ENCODE measurements at places on chromosomes 11 and 22.

- DNase-seq: no peak
Measured at GRCh38 chr11:126438272-126438671, 82.8 kb downstream of the ST3GAL4 start.

DNA sequence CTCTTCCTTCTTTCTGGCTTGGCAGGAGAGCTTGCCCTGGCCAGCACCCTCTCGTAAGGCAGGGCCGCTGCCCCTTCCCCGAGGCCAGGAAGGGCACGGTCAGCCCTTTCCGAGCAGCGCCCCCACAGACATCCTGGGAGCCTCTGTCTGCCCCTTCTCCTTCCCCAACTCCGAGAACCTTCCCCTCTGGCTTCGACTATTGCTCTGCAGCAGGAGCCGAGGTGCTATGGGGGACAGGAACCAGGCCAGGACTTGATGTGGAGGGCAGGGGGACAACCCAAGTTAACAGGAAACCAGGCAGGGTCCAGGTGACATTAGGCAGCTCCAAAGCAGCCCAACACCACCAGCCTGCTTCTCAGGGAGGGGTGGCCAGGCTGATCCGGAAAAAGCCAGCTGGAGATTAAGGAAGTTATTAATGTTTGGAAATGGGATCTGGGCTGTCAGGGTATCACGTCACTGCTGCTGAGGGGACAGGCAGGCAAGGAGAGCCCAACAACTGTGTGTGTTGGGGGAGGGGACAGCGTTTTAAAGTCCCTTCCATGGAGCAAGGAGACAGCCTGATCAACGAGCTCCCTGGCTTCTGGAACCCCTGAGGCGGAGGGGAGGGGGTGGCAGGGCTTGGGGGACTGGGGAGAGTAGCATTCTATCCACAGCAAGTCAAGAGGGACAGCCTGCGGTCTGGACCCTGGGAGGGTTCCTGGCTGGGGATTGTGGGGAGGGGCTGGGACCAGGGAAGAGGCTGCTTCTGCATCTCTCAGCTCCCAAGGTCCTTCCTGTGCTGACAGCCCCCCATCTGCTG is 27.3 kb downstream of the SYT7 start:
- DNase-seq: no peak

DNA sequence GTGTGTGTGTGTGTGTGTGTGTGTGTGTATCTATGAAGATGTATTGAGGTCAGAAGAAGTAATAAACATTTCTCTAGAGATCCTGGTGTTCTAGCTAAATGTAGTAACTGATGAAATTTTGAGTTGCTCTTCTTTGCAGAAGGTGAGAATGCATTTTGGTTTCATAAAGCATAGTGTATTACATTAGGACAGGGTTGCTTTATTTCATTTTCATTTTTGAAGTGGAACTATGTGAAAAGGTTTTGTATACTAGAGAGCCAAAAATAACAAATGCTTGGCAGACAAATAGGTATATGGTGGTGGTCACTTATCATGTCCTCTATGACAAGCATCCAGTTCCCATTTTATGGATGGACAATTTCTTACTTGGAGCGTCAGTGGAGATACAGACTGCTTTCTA is 99.0 kb downstream of the CASP12 start:
- no peak for DNase-seq

- DNase-seq: no peak
Measured at GRCh38 chr11:74714904-74715303, 16.3 kb downstream of the CHRDL2 start.

DNA sequence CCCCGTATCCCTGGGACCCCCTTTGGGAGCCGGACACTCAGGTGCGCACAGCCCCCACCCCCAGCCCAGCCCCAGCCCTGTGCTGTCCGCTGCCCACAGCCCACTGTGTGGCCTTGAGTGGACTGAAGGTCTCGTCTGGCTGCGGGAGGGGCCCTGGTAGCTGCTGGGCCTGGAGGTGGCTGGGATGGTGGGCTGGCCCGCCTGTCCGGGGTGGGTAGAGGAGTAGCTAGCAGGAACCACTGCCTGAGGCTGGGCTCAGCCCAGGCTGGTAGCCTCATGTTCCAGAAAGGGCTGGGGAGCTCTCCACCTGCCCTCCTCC is 4.6 kb upstream of the MUC6 start:
- DNase-seq: no peak

GRCh38 chr11:69059985-69060384 is 11.3 kb downstream of the TPCN2 start:
- DNase-seq: no peak

DNA sequence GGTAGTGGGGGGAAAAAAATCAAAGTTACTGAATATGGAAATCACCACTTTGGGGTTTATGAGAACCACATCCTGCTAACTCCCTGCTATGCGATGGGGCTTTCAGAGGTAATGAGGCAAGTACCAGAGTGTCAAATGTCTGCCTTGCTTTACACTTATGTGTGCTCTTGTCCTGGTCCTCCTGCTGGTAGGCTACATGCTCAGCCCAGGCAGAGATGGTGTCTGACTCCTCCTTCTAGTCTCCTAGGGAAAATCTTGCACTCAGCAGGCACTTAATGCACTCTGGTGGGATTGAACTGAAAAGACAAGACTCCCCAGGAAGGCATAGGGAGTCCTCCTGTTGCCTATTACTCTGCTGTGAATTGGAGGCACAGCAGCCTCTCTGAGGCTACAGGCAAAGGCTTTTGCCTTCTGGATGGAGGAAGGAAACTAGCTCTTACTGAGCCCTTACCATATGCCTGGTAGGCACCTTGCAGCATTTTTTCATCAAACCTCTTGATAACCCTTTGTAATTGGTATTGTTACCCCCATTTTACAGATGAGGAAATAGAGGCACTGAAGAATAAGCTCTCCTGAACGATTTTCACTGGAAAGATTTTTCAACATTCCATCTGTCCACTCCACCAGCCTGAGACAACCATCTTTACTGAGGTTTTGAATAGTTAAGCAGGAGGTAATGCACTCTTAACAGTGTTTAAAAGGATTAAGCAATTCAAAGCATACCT is 132.1 kb upstream of the PAX6 start:
- no peak for DNase-seq

- peak; percentile 57 for DNase-seq
Measured at GRCh38 chr22:36065775-36066544, 37.3 kb upstream of the RBFOX2 start.

DNA sequence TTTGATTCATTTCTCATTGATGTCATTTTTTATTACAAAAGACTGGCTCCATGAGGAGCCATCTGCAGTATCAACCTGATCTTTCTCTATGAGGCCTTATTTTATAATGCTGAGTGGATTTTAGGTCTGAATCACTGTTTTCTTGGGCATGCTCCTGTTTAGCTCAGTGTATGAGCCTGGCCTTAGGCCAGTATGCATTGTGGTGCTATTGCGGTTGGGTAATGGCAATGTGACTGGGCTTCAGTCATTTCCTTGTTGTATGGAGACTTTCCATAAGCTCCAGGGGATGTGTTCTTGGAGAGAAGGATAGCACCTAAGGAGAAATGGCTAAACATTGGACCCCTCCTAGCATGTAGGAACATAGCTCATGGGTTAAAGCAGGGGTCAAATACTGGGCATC is 293.2 kb downstream of the NELL1 start:
- DNase-seq: no peak

DNA sequence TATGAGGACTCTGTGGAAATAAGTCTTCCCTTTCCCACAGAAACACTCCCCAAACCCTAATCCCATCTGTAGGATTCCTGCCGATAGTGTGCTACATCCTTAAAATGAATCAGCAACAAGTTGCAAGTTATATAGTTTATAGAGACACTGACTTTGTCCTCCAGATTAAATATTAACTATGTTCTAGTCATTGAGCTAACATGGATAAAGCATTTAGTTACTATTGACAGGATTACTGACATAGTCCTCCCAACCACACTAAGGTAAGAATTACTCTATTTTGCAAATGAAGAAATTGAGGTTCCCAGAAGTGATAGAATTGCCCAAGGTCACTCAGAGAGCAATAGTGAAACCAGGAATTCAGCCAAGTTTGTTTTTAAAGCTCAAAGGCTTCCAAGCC is 1.9 kb downstream of the OR52M1 start:
- DNase-seq: no peak

- DNase-seq: peak; percentile 65
Measured at GRCh38 chr11:75142714-75143419, 8.0 kb upstream of the SLCO2B1 start.

DNA sequence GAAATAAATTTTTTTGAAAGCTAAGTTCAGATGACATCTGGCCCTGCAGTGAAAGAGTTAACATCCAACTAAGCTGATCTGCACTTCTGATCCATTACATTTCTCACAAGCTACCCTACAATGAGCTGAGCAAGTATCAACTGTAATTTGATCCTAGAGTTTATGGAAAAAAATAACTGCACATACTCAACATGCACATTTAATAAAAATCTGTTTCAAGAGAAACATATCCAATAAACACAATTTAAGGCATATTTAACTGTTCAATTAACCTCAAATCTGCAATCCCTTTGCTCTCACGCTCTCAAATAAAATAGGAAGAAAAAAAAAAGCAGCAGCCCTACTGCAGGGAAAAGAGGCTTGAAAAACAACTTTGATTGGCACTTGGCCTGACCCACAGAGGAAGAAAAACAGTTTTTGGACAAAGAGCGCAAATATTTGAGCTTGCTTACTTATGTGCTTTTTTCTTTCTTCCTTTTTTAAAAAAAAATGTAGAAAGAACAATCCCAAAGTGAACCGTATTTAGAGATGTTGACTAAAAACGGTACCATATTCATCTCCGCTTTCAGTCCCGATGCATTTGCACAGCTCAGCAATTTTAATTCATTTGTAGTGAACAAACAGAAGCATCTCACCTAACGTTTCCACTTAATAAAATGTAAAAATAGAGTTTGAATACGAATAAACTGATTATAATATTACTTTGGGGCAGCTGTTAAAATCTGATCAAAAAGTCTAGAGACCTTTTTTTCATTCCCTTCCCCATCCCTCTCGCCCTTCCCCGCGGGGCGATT is 1.6 kb downstream of the SESN3 start:
- no peak for DNase-seq

GRCh38 chr22:45504373-45505341 is 2.0 kb downstream of the FBLN1 start:
- DNase-seq: no peak

DNA sequence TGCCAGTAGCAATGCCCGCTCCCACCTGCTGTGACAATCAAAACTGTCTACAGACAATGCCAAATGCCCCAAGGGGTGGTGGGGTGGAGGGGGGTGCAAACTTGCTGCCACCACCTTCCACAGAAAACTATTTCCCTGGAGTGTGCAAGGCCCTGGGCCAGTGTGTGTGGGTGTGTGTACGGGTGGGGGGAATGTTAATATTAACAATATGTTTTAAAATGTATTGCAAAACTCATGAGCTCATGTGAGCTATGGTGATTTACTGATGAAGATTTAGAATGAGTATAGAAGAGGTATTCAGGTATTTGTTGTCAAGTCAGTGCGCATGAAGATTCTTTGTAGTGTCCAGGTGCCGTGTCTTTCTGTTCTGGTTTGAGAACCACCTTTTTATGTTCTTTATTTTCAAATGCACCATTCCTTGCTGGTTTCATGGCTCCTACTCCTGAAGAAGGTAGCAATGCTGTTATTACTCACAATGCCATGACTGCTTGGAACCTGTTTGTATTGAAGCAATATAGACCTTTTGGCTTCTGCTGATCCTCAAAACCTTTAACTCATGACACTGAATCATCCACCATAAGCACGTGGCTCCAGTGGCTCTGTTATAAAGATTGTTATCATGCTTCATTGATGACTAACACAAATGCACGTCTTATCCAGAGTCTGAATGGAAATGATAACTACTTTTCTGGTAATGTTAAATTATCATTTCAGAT is 29.9 kb upstream of the AQP11 start:
- no peak for DNase-seq

GRCh38 chr11:65430406-65431217 is 8.0 kb downstream of the NEAT1 start:
- DNase-seq: no peak

- no peak for DNase-seq
Measured at GRCh38 chr22:28703436-28703835, 23.8 kb upstream of the TTC28 start.

Data from stimulated activated CD8-positive, alpha-beta memory T cell treated with anti-CD3 and anti-CD28 coated beads, Interleukin-2, amount 100 ng/mL, for 48 hours (primary cell).